CD4-positive, alpha-beta T cell treated with Interleukin-1 beta for 1 hour (primary cell): ENCODE measurements at places on chromosomes 13 and 19.

- DNase-seq, result no peak
Observed at GRCh38 chr13:113939944-113940297, 34.0 kb downstream of the C13orf46 start.

GRCh38 chr19:2336528-2337328 is 8.2 kb downstream of the SPPL2B start:
- no peak for DNase-seq

DNA sequence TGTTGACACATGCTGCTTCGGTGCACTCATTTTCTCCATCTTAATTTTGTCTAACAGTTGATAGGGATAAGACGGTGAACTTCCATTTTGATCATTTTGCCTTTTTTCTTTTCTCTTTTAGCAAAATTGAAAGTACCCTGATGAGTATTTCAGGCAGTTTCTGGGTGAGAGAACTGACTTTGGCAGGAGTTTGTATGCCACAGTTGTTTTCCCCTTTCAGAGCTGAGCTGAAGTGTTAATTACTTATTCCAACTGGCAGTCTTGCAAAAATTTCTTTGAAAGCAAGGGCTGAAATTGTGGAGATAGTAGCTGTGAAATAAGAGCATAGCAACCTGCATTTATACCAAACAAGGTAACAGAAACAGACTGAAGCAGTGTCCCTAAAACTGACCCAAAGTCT is 180.2 kb downstream of the SLITRK5 start:
- DNase-seq, result no peak

DNA sequence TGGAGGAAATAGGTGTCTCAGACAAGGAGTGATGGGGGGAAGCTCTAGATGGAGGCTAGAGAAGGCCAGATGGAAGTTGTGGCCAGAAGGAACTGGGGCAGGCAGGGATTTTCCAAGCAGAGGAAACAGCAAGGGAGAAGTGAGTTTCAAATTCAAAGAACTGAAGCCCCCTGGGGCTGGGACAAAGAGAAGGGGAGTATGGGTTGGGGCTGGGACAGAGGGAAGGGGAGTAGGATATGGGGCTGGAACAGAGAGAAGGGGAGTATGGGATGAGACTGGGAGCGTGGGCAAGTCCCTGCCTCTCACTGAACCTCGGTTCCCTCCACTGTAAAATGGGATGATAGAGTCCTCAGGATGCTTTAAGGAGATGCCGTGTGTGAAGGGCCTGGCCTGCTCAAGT is 1.9 kb upstream of the GTF2F1 start:
- DNase-seq, result no peak

GRCh38 chr13:66543780-66544179 is 686.4 kb downstream of the PCDH9 start:
- no peak for DNase-seq

DNA sequence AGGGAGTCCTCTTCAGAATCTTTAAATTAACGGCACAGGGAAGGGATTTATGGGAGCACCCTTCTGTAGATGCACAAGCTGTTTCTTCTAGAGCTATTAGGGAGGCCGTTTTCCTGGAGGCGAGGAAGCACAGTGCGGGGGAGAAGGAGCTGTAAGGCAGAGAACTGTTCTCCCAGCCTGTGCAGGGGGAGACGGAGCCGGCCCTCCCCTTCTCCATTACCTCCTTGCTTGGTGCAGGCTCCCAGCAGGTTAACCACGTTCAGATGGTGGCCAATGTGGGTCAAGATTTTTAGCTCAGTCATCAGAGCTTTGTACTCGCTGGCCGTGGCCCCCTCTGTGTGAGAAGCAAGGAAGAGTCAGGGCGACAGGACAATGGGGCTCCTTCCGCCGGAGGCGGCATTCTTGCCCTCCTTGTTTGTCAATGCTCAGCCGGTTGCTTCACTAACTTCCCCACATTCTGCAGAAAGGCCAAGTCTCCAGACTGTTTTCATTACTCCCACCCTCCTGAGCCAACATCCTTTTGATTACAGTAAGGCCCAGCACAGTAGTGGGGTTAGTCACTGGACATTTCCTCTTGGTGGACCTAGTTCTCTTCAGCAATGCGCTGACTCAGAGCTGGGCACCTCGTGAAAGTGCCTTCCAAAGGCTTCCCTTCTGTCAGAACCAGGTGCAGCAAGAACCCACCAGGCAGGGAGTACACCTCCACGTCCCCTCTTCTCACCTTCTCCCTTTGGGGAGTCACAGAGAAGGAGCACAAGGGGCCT is 165.4 kb downstream of the FLT1 start:
- DNase-seq, result no peak

DNA sequence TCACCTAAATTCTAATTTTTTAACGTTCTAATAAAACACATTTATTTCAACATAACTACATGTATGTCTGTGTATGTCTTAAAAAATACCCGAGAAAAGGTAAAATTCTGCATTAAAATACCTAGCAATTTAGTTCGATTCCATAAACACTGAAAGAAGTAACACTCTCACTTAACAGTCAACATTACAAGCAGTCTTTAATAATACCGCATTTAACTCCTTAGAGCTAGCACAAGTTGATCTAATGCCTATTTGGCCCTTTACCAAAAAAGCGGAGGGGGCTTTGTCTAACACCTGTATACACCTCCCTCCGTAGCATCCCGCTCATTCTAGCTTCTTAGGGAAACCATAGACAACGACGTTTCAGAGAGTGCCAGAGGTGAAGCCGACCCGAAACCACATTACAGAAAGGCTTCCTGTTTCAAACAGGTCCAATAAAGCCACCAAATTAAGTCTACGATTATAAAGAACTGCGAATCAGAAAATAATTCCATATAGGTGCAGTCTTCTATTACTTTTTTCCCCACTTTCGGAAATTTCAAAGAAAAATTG is 1.2 kb downstream of the SPART start:
- DNase-seq, result peak; percentile 48

- no peak for DNase-seq
Observed at GRCh38 chr13:33262062-33262487, 23.5 kb downstream of the STARD13 start.
